ENCODE measurements at places on chromosomes 3 and 15.
A peak's percentile ranks its signal among the peaks of the same experiment; 100 is the strongest.

DNA sequence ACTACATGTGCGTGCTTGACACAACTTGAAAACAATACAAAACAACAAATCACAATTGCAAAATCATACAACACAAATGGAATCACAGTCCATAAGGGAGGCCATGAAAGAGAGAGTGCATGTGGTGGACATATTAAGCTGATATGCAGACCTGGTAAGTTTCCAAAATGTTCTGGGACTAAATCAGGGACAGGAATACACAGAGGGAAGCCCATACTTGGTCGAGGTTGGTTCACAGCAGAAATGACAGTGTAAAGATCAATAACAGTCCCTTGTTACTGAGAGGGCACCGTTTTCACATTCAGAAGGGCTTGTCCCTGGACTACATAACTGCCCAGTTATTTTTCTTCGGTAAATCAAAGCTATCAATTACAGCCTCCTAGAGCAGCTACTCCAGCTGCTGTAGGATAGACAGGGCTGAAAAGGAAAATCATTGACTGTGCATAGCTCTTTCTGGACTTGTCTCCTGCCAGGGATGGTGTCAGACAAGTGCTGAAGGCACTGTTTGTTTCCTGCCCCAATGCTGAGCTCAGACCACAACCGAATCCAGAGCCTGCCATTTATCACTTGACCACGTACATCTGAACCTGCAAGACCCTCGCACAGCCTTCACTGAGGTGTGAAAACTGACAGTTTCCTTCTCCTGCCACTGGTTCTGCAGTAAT is 79.5 kb upstream of the KCNMB2 start:
- DNase-seq, result no peak
- no peaks in the 10 kb centered on the region for H3K36me3 ChIP-seq
- peaks cover 3% of the 10 kb centered on the region for H3K4me1 ChIP-seq
- peaks cover 5% of the 10 kb centered on the region for H3K27me3 ChIP-seq
- no peak overlapping the region for H3K27ac ChIP-seq
- H3K4me3 ChIP-seq, result no peak overlapping the region

DNA sequence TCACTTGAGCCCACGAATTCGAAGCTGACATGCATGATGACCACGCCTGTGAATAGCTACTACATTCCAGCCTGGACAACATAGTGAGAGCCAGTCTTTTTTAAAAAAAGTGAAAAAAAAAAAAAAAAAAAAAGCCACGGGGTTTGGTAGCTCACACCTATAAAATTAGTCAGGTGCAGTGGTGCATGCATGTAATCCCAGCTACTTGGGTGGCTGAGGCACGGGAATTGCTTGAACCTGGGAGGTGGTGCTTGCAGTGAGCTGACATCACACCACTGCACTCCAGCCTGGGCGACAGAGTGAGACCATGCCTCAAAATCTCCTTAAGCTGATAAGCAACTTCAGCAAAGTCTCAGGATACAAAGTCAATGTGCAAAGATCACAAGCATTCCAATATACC is 44.4 kb downstream of the CSNK1G1 start:
- H3K4me3 ChIP-seq, result no peak overlapping the region
- H3K4me1 ChIP-seq, result peaks cover 10% of the 10 kb centered on the region
- no peak overlapping the region for H3K27ac ChIP-seq
- H3K36me3 ChIP-seq, result peaks cover 3% of the 10 kb centered on the region

DNA sequence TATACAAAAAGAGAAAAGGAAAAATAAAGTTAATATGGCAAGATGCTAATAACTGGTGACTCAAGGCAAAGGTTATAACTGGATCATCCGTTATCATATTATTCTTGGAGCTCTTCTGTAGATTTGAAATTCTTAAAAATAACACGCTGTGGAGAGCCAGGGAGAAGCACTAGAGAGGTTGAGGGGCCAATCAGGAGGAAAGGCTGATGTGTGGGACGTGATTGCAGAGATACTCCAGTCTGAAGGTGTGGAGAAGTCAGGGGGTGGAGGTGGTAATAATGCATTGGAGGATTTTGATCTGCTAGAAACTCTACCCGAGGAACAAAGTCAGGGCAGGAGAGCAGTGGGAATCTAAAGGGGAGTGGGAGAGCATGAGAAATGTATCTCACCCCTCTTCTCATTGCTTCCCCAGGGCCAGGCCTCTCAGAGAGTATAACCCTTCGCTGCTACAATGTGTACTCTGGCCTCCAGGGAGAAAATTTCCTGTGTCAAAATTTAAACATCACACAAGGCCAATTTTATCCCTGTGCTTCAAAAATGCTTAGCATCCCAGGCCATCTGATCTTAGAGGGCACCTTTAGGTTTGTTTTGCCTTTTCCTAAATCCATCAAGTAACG is 211.5 kb upstream of the SEMA6D start:
- H3K27me3 ChIP-seq, result no peaks in the 10 kb centered on the region
- H3K27ac ChIP-seq, result no peak overlapping the region
- no peak overlapping the region for H3K4me3 ChIP-seq
- no peak for DNase-seq
- no peaks in the 10 kb centered on the region for H3K36me3 ChIP-seq

- DNase-seq, result no peak
- peaks cover 46% of the 10 kb centered on the region for H3K27me3 ChIP-seq
- H3K4me1 ChIP-seq, result peaks cover 4% of the 10 kb centered on the region
- H3K4me3 ChIP-seq, result peak overlapping the region; percentile 45
- H3K27ac ChIP-seq, result no peak overlapping the region
- no peaks in the 10 kb centered on the region for H3K36me3 ChIP-seq
Measured at GRCh38 chr3:184491867-184492615, 69.5 kb upstream of the EPHB3 start.

GRCh38 chr15:23760024-23760423 is 72.9 kb upstream of the NDN start:
- H3K27me3 ChIP-seq, result no peaks in the 10 kb centered on the region
- no peak overlapping the region for H3K27ac ChIP-seq

DNA sequence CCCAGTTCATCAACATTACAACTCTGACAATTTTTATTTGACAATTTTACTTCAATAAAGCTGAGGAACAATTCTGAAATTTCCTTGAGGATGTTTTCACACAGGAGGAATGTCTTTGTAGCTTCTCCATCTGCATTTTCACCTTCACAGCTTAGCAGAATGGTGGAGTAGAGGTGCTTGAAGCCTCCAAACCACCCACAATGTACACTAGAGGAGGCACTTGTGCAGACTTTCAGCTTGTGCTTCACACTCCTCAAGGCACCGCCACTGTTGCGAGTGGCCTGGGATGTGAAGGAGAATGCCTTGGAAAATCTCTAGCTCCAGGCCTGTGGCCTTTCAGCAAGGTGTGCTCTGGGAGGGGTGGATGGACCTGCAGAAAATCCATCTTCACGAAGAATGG is 181.9 kb downstream of the EPHB1 start:
- DNase-seq, result no peak
- H3K4me1 ChIP-seq, result no peaks in the 10 kb centered on the region
- H3K27me3 ChIP-seq, result peaks cover 34% of the 10 kb centered on the region
- no peaks in the 10 kb centered on the region for H3K36me3 ChIP-seq
- no peak overlapping the region for H3K4me3 ChIP-seq

DNA sequence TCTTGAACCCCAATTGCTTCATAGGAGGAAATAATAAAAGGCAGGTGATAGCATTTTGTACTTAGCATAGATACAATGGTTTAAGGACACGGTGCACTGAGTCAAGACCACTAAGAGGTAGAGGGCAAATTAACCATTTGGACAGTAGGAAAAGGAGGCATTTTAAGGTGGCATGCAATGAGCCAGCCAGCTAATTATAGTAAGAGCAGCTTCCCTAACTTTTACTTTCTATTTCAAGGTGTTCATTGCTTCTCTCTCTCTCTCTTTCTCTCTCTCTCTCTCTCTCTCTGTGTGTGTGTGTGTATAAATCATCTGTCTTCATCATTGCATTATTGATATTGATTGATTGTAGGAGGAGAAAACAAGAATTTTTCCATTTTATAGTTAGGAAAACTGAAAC is 740.4 kb upstream of the CFAP20DC start:
- no peak overlapping the region for H3K4me3 ChIP-seq
- peaks cover 9% of the 10 kb centered on the region for H3K4me1 ChIP-seq
- no peaks in the 10 kb centered on the region for H3K36me3 ChIP-seq
- no peak overlapping the region for H3K27ac ChIP-seq

DNA sequence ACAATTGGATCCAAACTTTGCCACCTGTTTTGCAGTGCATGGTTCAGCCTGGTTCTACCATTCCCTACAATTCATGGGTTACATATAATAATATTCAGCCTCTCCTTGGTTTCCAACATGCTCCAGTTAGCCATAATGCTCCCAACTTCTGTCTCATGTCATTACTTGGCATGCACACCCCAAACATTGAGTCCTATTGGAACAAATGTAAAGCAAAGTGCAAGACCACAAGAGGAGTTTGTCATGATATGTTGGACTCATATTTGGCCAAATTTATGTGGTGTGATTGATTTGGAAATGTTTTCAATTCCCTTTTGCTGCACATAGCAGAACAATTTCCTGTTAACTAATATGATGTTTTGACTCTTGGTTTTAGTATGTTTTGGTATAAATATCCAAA is 50.2 kb downstream of the KCNAB1 start:
- no peak overlapping the region for H3K4me3 ChIP-seq
- peaks cover 27% of the 10 kb centered on the region for H3K4me1 ChIP-seq
- no peaks in the 10 kb centered on the region for H3K36me3 ChIP-seq
- no peak for DNase-seq

DNA sequence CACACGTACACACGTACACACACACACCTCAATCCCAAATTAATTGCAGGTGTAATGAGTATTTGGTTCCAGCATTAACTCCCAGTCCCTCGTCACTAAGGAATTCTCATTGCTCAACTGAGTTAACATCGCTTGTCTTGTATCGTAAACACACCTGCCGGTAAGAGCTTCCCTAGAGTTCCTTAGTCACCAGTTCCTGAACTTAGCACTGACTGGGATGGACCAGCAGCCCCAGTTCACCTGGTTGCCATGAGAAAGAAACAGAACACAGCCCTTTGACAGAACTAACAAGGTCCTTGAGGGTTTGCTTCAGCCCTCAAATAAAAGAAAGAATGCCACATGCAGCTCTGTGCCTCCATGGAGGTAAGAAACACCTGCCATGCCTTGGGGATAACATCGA is 66.3 kb upstream of the SLCO3A1 start:
- H3K36me3 ChIP-seq, result no peaks in the 10 kb centered on the region
- DNase-seq, result no peak
- H3K4me1 ChIP-seq, result peaks cover 16% of the 10 kb centered on the region
- peaks cover 3% of the 10 kb centered on the region for H3K27me3 ChIP-seq
- peak overlapping the region; percentile 37 for H3K27ac ChIP-seq

DNA sequence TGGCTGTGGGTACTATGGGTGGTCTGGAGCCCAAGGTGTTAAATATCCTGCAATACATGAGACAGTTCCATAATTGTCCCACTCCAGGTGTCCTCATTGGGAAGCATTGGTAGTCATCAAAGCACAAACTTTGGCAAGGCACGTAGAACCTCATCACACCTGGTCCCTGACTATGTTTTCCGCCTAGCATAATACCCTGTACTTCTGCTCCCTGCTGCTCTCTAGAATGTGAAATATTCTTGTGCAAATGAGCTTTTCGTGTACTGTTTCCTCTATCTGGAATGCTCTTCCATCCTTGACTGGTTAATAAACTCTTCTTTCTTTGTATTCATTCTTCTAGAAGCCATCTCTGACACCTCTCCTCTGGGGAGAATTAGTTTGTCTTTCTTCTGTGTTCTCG is 103.2 kb downstream of the EBLN2 start:
- no peak for DNase-seq
- no peak overlapping the region for H3K27ac ChIP-seq
- H3K27me3 ChIP-seq, result peaks cover 2% of the 10 kb centered on the region
- no peaks in the 10 kb centered on the region for H3K4me1 ChIP-seq
- no peak overlapping the region for H3K4me3 ChIP-seq

DNA sequence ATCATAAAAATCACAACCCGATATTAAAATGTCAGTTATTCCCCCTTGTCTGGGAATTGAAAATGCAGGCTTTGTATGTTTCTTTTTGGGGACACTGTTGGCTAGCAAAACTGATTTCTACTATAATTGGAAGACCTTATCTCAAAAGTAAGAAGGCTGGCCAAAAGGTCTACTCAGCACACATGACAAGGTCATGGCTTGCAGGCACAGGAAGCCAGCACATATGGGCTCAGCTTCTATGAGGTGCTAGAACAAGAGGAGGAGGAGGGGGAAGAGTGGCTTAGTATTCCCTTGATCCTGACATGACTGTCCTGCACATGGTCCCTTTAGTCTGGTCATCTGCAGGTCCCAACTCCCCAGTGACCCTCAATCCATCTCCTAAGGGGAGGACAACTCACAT is 681.2 kb downstream of the SQOR start:
- no peak overlapping the region for H3K4me3 ChIP-seq
- H3K27me3 ChIP-seq, result peaks cover 3% of the 10 kb centered on the region
- no peak overlapping the region for H3K27ac ChIP-seq

DNA sequence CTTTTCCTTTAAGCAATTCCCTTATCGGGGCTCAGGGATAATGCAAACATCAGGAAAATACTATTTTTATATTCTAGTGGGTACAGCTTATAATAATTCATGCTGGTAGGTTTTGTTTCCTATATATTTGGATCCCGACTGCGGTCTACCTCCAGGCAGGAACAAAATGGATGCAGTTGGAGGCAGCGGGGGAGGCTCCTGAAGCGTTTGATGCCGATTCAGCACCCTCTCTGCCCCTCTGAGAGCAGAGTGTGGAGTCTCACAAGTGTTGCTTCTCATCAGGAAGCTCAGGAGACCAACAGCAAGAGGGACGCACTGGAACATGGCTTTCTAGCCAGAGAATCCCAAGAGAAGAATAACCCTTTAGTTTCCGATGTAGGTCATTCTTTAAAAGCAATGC is 104.9 kb downstream of the RORA start:
- no peaks in the 10 kb centered on the region for H3K36me3 ChIP-seq
- no peak overlapping the region for H3K4me3 ChIP-seq
- DNase-seq, result no peak
- no peak overlapping the region for H3K27ac ChIP-seq
- H3K27me3 ChIP-seq, result no peaks in the 10 kb centered on the region

- H3K4me1 ChIP-seq, result no peaks in the 10 kb centered on the region
- no peak for DNase-seq
- H3K4me3 ChIP-seq, result no peak overlapping the region
- H3K27me3 ChIP-seq, result no peaks in the 10 kb centered on the region
- no peak overlapping the region for H3K27ac ChIP-seq
Measured at GRCh38 chr15:38471974-38472373, 18.0 kb downstream of the FAM98B start.

DNA sequence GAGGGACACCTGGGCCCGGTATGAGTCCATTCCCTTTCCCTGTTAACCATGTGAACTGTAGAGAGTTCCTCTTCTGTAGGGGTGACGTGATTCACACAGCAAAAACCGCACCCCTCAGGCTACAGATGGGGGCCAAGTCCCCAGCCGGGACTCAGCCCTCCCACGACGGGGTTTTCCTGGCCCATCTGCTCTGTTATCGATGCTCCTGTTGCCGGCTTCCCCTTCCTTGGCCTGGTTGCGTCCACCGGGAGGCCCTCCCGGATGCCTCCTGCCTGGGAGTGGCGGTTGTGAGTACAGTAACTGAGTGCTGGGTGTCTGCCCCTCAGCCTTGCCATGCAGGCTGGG is 817 bp upstream of the PLXNA1 start:
- H3K36me3 ChIP-seq, result no peaks in the 10 kb centered on the region
- peak overlapping the region; percentile 81 for H3K4me3 ChIP-seq
- H3K27ac ChIP-seq, result peak overlapping the region; percentile 43
- H3K27me3 ChIP-seq, result peaks cover 26% of the 10 kb centered on the region

Data from type B pancreatic cell (in vitro differentiated cells).